ENCODE measurements at places on chromosomes 11 and 22.

- no peak for DNase-seq
Observed at GRCh38 chr22:50046481-50047245, 11.4 kb downstream of the TTLL8 start.

GRCh38 chr11:10669258-10670033 lies 24.1 kb downstream of the IRAG1 start:
- DNase-seq = no peak

GRCh38 chr11:27423125-27423524 lies 49.5 kb downstream of the LGR4 start:
- DNase-seq = no peak

GRCh38 chr11:35746356-35747153 lies 84.0 kb downstream of the TRIM44 start:
- DNase-seq = no peak

- DNase-seq = no peak
Observed at GRCh38 chr11:95148938-95149337, 59.3 kb downstream of the ENDOD1 start.

DNA sequence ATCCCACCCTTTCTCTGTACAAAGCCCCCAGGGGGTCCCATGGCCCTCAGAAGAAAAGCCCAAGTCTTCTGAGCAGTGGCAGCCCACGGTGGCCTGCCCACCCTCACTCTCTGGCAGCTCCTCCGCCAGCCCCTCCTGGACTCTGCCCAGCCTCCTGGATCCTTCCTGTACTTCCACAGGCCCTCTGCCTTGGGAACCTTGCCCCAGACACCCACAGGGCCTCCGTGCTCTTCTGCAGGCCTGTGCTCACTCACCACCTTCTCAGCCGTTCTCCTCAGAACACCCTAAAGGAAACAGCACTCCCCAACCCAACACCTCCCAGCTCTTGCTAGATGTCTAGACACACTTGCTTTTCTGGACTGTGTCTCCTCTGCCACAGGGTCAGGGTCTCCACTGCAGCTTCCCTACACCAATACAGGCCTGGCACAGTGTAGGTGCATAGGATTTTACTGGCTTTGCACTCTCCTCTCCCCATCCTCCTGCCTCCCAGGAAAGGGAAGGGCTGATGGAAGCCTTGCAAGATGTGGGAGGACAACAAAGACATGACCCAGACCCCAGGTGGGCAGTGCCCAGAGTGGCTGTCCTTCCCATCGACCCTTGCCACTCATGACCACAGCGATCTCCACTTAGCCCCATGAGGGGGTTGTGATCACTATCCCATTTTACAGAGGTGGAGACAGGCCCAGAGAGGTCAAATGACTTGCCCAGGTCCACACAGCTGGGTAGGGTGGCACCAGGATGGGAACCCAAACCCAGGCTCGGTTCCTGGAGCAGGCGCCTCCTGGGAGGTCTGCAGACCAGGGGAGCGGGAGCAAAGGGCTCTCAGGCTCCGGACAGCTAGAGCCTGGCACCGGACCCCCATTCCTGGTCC lies 2.0 kb downstream of the SCARF2 start:
- DNase-seq = no peak

DNA sequence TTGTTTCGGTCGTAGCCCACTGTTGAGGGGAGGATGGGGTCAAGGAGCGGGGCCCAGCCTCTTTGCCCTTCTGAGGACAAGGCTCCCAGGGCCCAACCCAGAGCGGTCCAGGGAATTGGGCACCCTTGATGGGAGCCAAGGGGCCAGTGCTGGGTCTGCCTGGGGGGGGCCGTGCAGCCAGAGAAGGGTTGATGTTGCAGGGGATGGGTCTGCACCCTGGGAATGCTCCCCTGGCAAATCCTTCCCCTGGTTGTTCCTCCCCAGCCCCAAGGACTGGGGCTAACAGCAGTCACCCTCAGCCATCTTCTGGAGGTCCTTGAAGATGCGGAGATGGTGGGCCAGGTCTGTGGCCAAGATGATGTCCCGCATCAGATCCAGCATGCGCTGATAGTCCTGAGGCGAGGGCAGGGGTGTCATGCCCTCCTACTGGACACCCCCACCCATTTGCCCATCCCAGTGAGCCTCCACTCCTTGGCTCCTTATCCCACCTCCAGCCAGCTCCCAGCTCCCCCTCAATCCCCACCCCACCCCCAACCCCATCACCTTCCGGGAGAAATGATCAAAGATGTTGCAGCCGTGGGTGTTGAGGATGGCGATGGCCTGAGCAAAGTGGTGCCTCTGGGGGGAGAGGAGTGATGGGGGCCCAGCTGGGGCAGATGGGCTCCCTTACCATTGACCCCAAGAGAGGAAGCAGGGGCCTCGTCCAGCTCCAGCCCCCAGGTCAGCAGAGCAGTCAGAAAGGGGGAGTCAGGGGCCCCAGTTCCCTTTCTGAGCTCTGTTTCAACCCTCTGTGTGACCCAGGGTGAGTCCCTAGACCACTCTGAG lies 95.0 kb downstream of the PDE2A start:
- DNase-seq = no peak

GRCh38 chr22:19940536-19941364 lies 822 bp upstream of the COMT start:
- DNase-seq = no peak

DNA sequence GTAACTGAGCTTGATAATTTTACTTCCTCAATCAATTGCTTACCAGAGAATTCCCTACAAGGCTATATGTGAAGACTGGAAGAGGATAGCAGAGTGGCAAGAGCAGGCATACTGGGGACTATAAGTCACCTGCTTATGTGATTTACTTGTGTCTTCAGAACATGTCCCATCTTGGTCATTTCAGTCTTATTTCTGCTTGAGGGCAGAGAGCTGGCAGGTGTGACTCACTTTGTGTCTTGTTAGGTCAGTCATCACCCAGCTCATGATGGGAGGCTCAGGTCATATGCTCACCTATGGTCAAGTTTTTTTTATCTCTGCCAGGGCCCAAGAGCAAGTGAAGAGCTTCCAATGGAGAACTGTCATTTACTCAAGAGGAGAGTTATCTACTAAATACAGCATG lies 6.2 kb downstream of the SRSF8 start:
- DNase-seq = no peak

DNA sequence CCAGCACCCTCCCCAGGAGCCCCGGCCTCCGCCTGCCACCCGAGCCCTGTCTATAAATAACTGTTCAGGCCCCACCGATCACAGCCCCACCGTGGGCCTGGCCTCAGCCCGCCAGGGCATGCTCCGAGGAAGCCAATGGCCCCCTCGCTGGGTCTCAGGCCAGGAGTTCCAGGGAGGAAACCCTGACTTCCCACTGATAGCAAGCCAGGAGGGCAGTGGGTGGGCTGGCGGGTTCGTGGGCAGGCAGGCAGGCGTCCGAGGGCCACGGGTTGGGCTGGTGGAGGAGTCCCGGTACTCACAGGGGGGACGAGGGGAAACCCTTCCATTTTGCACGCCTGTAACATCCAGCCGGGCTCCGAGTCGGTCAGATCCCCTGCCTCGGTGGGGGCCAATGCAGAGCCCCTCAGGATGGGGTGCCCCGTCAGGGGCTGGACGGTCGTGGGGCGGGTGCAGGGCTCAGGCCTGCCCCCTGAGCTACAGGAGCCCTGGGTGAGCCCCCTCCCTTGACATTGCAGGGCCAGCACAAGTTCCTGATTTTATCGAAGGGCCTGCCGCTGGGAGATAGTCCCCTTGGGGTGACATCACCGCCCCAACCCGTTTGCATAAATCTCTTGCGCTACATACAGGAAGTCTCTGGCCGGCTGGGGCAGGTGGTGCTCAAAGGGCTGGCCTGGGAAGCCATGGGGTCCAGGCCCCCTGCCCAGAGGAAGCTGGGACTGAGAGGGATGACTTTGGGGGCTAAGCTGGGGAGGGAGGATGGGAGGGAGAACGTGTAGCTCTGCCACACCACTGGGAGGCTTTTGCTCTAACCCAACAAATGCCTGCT lies at the start of gene SPI1:
Gene SPI1 (minus strand): TSS at position 538 of the 826 bp plus-strand sequence. CDS start 194 bp downstream, at position 344.
- no peak for DNase-seq

- DNase-seq = no peak
Observed at GRCh38 chr11:44305470-44306051, 4.4 kb downstream of the ALX4 start.

DNA sequence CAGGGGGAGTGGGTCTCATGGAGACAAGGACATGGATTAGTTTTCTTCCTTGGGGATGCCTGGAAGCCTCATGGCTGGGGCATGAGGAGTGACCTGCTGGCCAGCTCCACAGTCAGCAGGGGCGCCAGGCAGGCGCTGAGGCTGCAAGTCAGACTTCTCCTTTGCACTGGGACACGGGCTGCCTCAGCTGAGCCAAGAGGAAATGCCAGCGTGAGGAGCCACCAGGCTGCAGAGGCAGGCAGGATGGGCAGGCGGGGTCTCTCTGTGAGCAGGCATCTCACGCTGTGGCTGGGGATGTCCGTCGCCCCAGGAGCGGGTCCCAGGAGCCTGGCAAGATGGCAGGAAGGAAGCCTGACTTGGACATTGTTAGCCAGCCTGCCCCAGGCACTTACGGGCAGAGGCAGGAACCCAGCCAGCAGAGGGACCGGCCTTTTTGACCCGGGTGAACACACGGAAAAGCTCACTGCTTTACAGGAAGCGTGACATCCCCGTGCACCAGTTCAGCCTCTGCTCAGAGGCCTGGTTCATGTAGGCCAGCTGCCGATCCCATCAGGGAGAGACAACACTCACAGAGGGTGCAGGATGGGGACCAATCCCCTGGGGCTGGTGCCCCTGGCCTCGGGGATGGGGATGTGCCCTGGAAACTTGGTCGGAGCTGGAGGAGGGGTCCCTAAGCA lies 10.2 kb downstream of the GNB1L start:
- DNase-seq = peak; percentile 61

DNA sequence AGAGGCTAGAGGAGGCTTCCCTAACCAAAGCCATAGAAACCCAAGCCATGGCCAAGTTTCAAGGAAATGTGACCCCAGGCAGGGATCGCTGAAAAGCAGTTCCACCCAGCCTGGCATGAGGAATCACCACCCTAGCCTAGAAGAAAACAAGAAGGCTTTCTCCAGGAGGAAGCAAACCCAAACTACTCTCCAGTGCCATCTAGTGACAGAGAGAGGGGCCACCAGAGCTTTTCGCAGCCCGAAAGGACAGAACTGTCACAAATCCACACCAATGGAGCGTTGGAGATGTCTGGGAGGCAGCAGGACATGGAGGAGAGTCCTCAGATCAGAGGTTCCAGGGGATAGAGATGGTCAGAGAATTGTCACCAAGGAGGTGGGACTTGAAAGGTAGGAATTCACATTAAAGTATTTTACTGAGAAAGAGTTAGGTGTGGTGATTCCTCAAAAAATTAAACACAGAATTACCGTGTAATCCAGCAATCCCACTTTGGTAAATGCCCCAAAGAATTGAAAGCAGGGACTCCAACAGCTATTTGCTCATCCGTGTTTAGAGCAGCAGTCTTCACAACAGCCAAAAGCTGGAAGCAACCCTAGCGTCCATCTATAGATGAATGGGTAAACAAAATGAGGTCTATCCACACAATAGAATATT lies 67.3 kb upstream of the NUP50 start:
- DNase-seq = peak; percentile 69

DNA sequence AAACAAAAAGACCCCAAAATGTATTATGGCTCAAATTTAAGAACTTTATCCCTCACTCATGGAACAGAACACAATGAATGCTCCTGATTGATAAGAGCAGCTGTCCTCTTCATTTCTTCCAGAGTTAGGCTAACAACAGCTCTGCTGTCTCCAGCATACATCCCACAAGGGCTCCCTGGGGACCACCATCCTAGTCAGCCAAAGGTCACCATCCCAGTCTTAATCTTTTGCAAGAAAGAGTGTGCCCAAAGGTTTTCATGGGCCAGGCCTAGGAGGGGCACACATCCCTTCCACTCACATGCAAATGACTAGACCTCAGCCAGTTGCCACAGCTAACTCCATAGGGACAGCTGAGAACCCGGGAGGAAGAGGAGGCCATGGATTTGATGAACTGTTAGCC lies 555.3 kb downstream of the BUD13 start:
- no peak for DNase-seq

DNA sequence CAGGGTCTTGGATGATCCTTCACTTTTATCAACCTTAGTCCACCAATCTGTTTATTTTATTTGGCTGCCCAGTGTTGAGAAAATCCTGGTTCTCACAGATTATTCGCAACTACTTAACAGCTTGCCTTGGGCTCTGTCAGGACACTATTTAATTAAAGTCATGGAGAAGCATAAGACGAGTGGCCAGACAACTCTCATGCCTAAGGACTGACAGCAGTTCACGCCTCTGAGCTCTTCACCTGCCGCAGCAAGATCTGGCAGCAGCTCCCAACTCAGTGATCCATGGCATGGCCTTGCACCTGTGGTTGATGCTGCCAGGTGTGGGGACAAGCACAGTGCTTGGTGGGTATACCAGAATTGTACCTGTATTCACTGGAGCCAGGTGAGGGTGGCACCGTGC lies 37.8 kb downstream of the HIRA start:
- no peak for DNase-seq

DNA sequence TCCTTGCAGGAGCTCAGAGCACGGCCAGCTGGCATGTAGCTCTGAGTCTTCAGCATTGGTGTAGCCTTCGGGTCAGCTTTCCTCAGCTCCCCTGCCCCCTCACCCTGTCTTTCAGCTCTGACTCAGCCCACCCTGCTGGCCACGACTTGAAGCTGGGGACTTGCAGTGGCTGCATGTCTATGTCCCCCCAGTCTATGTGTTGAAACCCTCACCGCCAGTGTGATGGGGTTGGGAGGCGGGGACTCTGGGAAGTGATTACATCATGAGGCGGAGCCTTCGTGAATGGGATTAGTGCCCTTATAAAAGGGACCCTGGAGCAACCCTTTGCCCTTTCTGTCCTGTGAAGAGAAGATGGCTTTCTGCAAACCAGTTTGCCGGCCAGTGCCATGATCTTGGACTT lies 111.1 kb downstream of the CTTN start:
- DNase-seq = no peak

GRCh38 chr11:103547691-103548090 lies 438.5 kb downstream of the DYNC2H1 start:
- no peak for DNase-seq

DNA sequence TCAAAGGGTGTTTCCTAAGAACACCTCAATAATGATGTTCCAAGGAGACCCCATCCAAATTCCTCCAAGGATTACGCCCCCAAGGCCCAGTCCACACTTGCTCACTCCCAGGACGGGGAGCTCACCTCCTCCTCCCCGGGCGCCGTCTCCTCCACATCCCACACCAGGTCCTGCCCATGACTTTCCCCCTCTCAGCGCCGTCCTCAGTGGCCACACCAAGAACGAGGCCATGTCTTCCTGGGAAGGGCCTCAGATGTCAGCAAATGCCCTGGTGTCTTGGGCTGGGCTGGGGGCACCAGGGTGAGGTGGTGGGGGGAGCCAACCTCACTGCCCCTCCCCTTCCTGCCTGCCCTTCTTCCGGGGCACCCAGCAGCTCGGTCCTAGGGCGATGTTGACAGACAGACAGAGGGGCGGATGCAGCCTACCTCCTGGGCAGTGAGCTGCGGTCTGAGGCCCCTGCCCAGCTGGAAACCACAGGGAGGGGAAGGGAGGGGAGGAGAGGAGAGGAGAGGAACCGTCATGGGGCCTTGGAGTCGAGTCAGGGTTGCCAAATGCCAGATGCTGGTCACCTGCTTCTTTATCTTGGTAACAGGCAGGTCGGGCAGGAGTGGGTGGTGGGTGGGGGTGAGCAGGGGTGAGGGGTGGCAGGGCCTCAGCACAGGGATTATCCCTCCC lies at the start of the genes C11orf21 and TSPAN32:
Gene C11orf21 (minus strand): TSS at position 288 of the 675 bp plus-strand sequence. CDS start 110 bp downstream, at position 178.
Gene TSPAN32 (plus strand): TSS at position 383 of the 675 bp plus-strand sequence. CDS start 137 bp downstream, at position 520.
- peak; percentile 22 for DNase-seq

GRCh38 chr22:40314041-40314440 lies 32.3 kb upstream of the ADSL start:
- no peak for DNase-seq

All from dorsolateral prefrontal cortex (tissue), 122 donors.